ENCODE measurements at places on chromosomes 5 and 9.

DNA sequence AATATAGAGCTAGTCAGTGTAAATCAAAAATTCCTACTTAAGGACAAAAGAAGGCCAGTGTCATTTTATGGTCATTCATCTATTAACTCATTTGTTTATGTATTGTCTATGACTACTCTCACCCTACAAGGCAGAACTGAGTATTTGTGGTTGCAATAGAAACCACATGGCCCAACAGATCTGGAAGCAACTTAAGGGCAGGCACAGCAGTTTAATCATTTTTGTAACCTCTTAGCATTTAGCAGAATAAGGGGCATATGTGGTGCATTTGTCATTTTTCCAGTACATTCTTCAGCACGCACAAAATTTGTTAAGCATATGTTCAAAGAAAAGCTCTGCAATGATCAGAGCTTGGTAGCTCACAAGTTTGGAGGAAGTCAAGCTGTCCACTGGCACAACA is 1.1 kb downstream of the FKBP15 start:
- no peak for DNase-seq

DNA sequence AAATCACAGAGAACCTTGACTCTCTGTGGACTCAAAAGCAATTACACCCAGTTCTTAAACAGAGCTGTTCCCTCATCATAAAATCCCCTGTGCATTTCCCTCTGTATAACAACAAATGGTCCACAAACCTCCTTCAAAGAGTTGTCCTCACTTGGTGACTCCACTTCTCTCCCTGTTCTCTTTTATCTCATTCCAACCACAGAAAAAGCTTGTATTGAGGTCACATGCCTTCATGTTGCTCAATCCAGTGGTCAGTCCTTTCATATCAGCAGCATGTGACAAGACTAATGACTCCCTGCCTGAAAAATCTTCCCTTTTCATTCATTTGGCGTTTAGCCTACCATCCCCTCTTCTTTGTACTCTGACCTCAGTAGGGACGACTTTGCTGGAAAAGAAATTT is 158.0 kb downstream of the DEPDC1B start:
- DNase-seq: no peak

- DNase-seq: no peak
These were observed 335.3 kb upstream of the ADAMTSL1 start for GRCh38 chr9:18138656-18139055.

- DNase-seq: no peak
These were observed 559.1 kb downstream of the CETN3 start for GRCh38 chr5:89850513-89850865.

DNA sequence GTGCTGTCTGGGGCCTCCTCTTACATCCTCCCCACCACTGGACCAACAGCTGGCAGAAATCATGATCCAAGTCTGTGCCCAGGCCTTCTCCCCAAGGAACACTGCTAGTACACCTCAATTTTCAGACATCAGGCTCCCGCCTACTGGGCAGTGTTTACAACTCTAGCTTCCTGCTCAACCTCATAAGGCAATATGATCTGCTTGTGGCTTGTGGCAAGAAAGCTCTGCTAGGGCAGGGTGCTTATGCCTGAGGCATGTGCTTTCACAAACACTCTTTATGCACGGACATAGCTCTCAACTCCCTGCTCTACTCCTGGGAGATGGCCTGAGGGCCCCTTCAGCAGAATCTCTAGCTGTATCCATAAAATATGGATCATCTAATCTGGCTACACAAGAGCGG is 32.5 kb downstream of the SH3TC2 start:
- DNase-seq: no peak

GRCh38 chr9:122777935-122778627 is 10.7 kb upstream of the OR5C1 start:
- DNase-seq: no peak

DNA sequence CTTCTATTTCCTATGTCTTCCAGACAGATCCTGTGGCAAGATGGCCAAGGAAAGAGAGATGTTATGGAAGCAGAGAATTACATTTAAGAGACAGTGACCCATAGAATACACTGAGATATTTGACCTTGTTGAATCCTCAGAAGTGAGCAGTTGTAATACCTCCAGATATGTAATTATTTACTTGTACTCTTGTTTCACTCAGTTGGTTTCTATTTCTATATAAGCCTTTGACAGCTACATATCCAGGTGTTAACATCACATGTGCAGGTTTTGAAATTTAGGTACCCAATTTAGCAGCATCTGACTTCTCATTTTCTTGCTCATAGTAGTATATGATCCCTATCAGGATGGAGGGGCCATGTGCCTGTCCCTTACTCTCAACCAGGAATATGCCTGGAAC is 269.5 kb downstream of the CD180 start:
- DNase-seq: no peak

GRCh38 chr9:102087141-102087540 is 348.7 kb upstream of the GRIN3A start:
- no peak for DNase-seq

GRCh38 chr9:115461280-115461679 is 343.3 kb upstream of the TNC start:
- DNase-seq: no peak

DNA sequence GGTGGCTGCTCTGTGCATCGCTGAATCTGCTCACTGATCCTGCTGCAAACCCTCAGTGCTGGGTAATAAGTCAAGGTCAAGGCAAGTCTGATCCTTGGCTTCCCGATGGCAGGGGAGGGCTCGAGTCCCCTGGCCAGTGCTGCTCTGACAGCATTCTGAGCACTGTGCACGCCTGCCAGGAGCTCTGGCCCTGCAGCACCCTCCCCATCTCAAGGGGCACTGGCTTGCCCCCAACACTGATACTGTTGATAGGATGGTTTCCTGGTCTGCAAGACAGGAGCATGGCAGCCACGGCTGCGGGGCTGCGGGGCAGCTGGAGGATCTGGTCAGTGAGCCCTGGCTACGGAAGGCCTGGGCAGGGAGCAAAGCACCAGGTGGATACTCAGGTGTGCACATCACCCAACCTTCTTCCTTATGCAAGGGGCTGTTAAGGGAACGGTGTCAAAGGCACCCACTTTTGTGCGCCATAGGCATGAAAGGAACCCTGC is 71.8 kb downstream of the SECISBP2 start:
- DNase-seq: no peak

DNA sequence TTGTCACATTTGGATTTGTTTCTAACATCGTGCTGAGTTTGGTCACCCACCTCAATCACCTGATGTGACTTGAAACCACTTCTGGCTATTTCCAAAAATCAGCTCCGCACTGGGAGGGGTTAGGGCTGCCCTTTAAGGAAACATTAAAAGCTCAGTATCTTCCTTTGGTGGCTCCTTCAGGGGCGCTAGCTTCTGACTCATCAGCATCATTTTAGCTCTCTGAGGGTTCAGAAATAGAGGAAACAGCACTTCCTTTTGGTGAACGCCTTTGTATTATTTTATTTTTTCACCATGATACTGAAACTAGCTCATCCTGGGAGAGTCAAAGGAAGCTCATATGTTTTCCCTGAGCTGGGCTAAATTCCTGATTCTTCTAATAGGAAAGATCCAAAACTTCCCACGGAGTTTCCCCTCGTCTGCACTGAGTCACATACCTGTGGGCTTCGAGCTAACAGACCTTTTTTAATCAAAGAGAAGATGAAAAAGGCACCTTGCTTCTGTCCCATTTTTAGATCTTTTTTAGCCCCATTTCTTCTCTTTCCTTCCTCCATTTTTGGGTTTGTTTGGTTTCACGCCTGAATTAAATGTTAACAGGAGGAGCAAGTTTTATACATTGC is 48.2 kb downstream of the ROPN1L start:
- no peak for DNase-seq

All from Ammon's horn (tissue), 1 donor.